ENCODE measurements at places on chromosomes 2 and 18.

DNA sequence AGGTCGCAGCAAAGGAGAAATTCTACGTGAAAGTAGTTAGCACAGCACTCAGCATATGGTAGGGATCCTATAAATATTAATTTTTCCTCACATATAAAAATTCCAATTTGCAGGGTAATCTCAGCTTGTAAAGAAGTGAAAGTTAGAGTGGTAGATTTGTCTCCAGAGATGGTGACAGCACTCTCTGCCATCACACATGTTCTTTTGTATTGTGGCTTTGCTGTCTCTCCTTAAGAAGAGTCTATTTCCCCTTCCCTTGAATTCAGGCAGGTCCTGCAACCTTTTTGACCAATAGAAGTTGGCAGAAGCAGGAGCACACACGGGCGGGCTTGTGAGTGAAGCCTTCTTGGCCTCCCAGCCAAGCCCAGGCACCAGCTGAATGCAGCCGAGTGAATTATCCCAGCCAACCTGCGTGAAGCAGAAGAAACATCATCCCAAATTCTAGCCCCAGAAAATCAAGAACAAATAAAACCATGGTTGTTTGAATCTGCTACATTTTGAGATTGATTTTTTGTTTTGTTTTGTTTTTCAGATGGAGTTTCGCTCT is 107.8 kb upstream of the COPS8 start:
- no peak for DNase-seq

- no peak for DNase-seq
Measured at GRCh38 chr18:37694516-37694915, 128.9 kb upstream of the CELF4 start.

GRCh38 chr2:63614983-63615945 is 26.5 kb downstream of the MDH1 start:
- peak; percentile 78 for DNase-seq

DNA sequence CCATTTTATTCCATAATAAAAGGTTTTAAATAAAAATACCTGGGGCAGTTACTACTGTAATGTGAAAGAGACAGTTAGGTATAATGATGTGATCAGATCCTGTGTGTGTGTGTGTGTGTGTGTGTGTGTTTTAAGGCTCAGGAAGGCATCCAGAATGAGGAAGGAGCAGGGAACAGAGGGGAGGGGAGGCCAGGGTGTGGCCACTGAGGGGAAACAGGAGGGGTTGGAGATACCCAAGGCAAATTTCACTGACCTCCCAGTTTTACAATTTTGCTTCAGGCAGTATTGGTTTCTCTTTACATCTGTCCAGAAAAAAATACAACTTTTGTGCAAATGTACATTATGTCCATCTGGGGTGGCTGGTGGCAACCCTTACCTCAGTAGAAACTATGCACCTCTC is 163.5 kb upstream of the FBXO11 start:
- DNase-seq: no peak

GRCh38 chr2:174682007-174682577 is 82.2 kb downstream of the CHRNA1 start:
- DNase-seq: no peak

GRCh38 chr18:68262690-68263294 is 452.1 kb downstream of the TMX3 start:
- DNase-seq: no peak

DNA sequence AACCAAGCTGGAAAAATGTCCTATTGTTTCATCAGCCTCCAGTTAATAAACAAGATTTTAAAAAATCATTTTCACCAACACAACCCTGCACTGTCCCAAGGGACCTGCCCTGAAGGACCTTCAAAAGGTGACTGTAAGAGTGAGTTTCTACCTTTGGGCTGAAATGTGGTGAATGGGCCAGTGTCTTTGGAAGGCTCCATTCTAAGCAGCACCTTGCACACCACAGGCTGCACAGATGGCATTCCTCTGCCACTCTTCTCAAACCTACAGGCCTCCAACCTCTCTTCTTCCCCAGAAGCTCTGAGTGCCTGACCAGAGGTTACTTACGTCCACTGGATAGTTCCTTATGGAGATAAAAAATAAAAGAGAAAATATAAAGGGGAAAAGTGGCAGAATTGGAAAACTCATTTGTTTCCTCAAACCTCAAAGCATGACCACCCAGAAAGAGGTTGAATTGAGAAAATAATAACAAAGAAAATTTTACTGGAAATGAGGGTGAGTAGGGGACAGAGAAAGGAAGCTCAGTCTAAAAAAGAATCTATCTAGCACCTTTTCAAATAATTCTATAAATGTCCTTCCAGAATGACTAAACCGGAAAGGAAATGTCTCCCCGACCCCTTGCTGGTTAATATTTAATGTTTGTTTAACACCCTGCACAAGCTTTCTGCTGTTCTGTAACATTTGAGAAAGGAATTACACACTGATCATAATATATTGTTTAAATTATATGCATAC is 175.7 kb downstream of the METTL4 start:
- no peak for DNase-seq

DNA sequence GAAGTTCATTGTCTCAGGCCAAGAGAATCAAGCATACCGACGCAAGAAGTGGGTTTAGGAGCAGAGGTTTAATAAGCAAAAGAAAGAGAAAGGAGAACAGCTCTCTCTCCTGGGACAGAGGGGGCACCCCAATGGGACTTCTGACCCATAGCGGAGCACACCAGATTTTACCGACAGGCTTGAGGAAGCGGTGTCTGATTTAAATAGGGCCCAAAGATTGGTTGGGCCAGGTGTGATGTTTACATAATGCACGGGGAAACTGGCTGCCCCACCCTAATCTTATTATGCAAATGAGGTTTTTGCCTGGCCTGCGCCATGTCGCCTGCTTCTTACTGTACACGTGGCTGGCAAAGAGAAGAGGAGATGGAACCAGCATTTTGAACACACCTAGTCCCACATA is 106.2 kb downstream of the MREG start:
- no peak for DNase-seq

DNA sequence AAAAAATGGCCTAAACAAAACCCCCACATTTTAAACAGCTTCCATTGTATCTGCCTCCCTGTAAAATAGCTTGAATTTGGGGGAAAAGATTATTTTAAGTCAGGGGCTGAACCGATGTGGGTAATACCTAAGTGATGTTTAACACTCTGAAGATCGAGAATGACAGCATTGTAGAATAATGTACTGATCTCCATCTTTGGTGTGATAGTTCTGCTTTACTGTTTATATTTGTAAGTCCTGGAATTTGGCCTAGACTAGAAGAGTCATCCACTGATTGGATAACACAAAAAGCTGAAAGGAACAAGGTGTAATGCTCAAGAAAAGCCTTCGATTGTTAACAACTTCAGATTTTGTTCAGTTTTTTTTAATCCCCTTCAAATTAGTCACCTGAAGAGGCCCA is 53.8 kb upstream of the CCDC68 start:
- no peak for DNase-seq

GRCh38 chr2:284896-285492 is 2.9 kb downstream of the ALKAL2 start:
- DNase-seq: no peak

DNA sequence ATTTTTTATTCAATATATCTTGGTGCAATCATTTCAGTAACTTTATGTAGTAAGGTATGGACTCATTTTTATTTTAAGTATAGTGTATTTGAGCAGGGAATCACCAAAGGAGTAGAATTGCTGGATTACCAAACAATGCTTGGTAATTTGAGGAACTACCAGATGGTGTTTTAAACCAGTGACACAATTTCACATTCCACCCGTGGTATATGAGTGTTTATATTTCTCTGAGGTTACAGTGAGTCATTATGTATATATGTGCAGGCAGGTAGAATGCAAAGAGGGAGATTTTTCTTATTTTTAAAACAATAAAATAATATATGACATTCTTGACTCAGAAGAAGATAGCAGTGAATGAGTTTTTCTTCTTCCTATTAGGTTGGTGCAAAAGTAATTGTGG is 596.9 kb downstream of the DCC start:
- DNase-seq: no peak

- no peak for DNase-seq
Measured at GRCh38 chr2:215780907-215781685, 232.3 kb downstream of the MREG start.

DNA sequence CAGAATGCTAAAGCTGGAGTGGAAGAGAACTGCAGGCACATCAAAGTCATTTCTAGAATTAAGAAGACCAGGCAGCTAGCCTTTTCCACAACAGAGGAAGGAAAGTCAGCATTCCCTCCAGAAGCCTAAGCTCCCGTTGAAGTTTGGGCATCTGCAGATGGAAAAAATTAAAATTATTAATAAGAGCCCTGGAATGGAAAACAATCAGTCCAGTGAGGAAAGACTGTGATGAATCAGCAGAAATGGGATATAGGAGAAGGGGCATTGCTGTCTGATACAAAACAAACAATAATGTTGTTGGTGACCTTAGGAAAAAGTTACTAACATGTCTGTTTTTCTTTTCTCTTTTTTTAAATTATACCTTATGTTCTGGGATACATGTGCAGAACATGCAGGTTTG is 450.7 kb upstream of the SLC14A2 start:
- DNase-seq: no peak

GRCh38 chr2:44290261-44290660 is 15.0 kb downstream of the SLC3A1 start:
- no peak for DNase-seq

DNA sequence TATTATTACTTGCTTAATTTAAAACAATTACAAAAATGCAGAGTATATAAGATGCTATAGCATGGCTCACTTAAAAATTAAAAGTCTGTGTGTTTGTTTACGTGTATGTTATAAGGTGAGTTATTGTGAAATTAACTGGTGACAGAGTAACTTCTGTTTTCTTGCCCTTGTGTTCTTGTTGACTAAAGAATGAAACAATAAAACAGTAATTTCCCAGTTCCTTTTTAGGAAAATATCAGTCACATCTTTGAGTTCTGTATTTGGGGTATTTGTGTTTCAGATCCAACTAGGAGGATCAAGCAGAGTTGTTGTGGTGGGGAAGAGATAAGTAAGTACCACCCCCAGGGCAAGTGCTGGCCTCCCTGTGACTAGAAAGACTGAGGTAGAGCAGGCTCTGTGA is 143.6 kb downstream of the CCDC148 start:
- DNase-seq: no peak

DNA sequence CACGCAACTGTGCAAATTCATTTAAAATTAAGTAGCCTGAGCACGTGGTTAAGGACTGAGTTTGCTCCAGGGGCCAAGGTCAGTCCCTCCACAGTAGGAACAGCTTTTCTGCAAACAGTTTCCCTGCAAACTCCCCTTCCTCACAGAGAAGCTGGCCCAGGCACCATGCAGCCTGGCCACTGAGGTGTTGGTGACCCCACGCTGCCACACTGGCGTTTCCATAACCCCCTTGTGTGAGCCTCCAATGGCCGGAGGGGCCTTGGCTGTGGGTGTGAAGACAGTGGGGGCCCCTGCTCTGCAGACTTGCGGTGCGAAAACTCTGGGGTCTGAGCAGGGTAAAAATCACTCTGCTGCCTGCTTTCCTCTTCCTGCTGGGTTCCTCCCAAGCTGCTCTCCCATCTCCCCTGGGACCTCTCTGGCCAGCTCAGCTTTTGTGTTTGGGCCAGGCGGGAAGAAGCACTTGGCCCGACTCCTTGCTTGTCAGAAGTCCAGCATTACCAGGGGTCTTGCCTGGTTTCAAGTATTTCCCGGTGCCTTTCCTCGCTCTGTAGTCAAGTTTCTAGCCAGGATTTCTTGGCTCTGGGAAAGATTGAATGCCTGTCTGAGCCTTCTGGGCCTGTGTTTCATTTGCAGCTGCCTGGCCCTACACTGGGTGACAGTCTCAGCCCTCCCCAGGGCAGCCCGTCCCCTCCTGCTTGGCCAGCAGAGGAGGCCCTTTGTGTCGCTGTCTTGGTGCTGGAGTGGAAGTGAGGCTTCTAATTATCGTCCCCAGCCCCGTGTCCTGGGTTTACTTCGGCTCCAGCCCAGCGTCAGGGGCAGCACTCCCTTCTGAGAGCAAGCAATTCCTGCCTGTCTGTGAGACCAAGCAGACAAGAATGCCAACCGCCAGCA is 131.4 kb upstream of the SLC1A4 start:
- no peak for DNase-seq

- DNase-seq: no peak
Measured at GRCh38 chr2:60746318-60746717, 9.8 kb upstream of the PAPOLG start.

GRCh38 chr2:25585189-25585588 is 88.2 kb downstream of the DTNB start:
- no peak for DNase-seq

DNA sequence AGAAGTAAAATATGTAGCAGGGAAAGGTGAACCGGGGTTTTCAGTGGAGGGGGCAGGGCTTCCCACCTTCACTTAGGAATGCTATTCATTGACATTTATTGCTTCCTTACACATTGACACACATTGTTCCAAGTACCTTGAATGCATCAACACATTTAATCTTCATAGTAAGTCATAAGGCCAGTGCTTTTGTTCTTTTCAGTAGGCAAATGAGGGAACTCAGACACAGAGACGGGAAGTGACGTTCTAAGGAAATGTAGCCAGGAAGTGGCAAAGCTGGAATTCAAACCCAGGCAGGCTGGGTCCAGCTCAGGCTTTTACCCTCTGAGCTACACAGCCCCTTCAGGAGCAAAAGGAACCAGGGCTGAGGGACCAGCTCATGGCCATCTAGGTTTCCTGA is 20.7 kb downstream of the BMP10 start:
- DNase-seq: no peak

- DNase-seq: no peak
Measured at GRCh38 chr2:81050580-81051095, 746.1 kb upstream of the LRRTM1 start.

DNA sequence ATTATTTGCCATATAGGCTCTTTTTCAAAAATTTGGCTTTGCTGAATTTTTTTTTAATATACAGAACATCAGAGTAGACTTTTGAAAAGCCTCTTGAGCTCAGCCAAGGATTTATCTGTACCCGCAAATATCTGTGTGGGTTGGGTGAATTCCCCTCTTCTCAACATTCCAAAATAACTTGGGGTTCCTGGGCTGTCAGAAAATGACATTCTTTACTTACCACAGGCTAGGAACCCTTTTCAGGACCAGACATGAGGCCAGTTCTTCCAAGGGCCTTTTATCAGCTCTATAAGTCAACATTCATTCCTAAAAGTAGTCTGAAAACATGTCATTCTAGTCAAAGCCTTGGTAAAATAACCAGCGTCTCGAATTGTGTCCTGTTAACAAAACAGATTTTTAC is 28.8 kb upstream of the FEZ2 start:
- no peak for DNase-seq

DNA sequence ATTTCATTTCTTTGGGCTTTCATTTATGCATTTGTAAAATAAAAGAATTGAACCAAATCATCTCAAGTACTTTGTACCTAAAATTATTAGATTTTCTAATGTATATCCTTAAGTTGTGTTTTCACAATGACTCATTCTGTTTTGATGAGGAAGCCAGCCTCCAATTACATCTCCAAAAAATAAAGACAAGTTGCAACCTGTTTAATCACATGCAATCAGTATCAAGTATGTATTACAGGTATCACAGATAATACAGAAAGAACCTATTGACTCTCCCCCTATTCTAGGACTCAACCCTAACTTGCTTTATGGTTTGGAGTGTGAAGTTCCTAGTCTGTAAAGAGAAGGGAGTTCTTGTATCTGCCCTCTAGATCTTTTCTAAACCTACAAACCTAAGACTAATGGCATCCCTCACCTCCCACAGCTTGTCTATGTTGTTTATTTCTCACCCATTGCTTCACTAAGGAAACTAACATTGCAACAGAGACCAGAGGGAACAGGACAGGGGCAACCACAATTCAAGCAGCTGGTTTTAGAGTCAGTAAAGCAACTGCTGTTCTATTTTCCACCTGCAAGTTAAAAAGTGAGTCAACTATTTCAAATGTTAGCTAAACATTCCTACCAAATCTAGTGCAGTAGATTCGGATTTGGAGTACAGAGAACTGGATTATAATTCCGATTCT is 141.1 kb upstream of the ETAA1 start:
- DNase-seq: no peak

- no peak for DNase-seq
Measured at GRCh38 chr2:195411219-195411687, 245.8 kb upstream of the SLC39A10 start.

All from Caco-2 (cell line).